ENCODE measurements at places on chromosomes 2 and 18.

GRCh38 chr2:76075126-76075525 is 364.4 kb upstream of the GCFC2 start:
- DNase-seq, result no peak

DNA sequence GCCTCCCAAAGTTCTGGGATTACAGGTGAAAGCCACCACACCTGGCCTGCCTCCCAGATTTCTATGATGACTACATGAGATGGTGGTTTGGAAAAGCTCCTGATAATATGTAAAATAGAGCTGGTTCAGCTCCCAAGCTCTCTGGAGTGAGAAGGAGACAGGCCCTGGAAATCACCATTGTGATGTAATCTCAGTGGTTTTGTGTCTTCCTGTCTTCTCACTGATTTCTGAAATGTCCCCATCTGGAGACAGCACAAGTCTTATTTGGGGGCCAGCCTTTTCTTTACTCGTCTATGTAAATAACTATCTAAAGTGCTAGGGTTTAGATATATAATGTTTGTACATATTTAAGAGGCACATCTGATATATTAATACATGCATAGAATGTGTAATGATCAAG is 64.0 kb downstream of the CCNT2 start:
- no peak for DNase-seq

DNA sequence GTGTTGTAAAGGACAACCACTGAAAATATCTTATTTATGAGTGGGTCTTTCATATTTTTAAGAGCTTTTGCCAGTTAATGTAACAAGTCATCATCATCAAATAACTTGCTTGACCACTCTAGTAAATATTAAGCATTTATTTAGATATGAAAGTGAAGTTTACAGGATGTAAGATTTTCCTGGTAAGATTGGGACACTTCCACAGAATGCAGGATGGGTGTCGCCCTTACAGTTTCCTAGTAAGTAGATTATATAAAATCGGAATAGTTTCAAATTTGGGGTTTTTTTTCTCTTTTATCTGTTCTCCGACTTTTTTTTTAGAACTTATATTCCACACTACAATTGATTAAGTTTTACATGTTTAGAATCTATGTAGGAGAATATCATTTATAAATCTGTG is 14.8 kb upstream of the SLC40A1 start:
- DNase-seq, result no peak

- no peak for DNase-seq
These were observed 30.5 kb downstream of the ANO7 start for GRCh38 chr2:241219030-241219382.

DNA sequence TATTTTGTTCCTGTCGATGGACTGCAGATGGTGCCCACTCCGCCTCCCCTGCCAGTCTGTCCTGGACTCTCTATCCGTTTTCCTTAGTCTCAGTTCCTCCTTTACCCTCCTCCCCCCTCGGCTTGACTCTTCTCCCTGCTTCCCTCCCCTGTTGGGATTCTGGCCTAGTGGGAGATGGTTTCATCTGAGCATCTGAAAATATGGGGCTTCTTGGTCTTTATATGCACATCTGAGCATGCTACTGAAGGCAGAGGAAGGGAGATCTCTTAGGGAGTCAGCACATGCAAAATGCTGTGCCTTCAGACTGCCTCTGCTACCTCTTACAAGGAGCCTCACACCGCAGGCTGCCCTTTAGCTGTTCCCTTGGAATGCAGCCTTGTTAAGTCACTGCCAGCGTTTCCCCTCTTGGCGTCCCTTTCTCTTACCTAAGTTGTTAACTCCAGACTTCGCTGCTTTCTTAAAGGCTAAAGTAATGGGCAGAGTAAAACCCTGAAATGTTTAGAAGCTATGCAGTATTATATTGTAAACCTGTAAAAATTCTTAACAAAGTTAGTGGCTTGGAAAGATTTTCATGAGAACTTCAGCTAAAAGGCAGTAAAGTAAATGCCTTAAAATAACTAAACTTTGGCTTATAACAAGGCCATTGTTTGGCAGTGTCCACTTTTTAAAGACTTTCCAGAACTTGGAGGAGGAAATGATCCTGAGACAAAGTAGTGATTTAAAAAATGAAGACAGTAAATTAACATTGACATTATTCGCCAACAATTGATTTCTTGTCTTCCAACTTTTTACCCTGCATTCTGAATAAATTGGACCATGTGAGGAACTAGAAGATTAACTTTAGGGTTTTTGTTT is 49.8 kb downstream of the LDLRAD4 start:
- no peak for DNase-seq

DNA sequence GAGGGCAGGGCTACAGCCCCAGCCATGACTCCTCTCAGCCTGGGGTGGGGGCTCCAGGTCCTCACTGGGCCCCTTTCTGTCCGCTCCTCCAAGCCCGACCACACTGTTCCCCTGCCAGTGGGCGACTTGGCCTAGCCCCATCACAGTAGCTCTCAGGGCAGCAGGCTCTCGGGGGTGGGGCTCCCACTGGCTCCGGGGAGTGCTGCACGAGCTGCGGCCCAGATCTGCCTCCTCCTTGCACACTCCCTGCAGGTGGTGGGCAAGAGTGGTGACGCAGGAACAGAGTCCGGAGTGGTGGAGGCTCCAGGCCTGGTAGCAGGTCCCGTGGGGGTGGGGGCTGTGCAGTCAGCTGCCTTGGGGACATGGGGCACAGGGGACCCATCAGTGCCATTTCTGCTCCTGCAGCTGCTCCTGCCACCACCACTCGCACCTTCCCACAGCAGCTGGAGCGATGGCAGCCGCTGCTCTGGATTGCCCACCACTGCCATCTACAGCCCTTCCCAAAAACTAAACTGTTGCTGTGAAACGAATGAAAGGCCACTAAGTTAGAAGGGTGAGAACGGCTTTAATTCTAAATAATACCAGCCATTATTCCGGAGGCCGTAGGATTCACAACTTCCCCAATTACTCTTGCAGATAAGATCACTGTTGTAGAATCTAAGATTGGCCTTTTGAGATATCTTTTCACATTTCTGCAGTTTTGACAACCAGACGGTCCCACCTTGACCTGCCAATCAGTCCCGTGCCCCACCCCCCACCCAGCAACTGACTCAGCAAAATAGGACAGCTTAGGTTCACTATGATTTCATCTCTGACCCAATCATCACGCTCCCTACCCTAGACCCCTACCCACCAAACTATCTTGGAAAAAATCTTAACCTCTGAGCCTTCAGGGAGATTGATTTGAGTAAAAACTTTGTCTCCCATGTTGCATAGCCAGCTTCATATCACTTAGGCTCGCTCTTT is 530.2 kb downstream of the DCC start:
- no peak for DNase-seq

DNA sequence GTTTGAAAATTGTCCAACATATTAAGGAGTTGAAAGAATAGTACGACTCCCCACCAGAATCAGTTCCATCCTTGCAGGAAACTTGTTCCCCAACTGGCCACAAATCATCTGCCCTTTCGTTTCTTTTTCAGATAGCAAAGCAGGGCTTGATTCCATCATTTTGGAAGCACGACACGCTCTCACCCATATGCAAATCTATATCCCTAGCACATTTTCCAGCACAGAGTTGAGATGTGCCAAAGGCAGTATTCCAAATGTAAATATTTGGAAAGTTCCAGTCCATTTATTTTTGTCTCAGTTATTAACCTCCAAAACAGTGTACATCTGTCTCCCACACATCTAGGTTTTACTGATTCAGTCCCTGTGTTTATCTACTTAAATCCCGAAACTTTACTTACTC is 128.8 kb upstream of the BCL2L11 start:
- no peak for DNase-seq

GRCh38 chr2:203649176-203649814 is 57.1 kb upstream of the CD28 start:
- DNase-seq, result no peak

DNA sequence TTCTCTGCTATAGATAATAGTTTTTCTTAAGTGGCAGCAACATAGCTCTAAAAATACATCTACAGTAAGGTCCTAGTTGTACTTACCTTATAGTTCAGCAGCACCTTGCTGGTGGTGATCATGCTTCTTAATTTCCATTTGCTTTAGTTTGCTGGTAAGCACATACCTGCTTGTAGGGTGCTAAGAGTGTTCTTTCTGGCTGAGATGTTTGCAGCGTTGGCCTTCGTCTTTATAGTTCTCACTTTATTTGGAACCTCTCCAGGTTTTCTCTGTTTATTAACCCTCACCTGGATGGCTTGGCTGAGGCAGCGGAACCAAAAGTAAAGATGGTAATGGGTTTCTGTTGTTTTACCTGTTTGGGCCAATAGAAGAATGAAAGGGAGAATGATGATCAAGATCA is 123.6 kb upstream of the EFEMP1 start:
- DNase-seq, result no peak

- DNase-seq, result no peak
These were observed 4.3 kb downstream of the ITGAV start for GRCh38 chr2:186594001-186594722.

DNA sequence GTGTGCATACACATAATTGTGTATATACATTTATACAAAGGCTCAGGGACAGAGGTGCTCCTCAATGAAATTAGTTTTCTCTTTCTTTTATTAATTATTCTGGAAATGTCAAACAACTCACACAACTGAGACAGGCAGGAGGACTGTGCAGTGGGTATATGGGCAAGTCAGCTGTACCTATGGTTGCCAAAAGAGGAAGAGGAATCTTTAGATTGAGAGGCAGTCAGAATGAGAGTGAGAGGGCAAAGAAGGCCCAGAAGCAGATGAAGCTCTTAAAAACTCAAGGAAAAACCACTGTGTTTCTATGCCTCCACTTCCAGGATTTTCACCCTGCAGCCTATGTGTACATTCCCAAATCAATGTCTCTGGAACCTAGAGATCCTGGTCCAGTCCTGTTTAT is 79.1 kb downstream of the CACNB4 start:
- DNase-seq, result no peak

- DNase-seq, result no peak
These were observed 3.5 kb downstream of the CWC22 start for GRCh38 chr2:180003559-180003958.

GRCh38 chr2:73933194-73933593 is 6.5 kb downstream of the DGUOK start:
- no peak for DNase-seq

DNA sequence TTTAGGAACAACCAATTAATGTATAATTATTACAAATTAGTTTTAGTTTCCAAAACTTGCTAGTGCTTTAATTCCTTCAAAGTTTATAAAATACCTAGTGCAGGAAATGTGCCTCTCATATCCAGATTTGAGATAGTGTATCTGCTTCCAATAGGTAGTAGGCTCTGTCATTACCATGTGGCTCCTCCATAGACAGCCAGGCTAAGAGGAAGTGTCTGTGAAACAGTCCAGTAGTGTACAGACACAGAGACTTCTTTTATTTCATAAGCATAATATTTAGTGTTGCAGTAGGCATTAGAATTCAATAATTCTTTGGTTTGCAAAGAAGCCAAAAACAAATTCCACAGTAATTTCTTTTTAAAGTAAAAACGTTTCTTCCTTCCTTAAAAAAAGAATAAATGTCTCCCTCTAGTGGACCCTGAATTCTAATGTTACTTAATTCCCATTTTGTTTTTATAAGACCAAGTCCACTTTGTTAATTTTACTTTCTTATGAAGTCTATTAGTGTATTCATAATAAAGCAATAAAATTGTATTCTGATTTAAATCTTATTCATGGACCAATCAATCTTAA is 101.2 kb downstream of the NEB start:
- DNase-seq, result no peak

- no peak for DNase-seq
These were observed 11.8 kb upstream of the GPR17 start for GRCh38 chr2:127634066-127634617.

DNA sequence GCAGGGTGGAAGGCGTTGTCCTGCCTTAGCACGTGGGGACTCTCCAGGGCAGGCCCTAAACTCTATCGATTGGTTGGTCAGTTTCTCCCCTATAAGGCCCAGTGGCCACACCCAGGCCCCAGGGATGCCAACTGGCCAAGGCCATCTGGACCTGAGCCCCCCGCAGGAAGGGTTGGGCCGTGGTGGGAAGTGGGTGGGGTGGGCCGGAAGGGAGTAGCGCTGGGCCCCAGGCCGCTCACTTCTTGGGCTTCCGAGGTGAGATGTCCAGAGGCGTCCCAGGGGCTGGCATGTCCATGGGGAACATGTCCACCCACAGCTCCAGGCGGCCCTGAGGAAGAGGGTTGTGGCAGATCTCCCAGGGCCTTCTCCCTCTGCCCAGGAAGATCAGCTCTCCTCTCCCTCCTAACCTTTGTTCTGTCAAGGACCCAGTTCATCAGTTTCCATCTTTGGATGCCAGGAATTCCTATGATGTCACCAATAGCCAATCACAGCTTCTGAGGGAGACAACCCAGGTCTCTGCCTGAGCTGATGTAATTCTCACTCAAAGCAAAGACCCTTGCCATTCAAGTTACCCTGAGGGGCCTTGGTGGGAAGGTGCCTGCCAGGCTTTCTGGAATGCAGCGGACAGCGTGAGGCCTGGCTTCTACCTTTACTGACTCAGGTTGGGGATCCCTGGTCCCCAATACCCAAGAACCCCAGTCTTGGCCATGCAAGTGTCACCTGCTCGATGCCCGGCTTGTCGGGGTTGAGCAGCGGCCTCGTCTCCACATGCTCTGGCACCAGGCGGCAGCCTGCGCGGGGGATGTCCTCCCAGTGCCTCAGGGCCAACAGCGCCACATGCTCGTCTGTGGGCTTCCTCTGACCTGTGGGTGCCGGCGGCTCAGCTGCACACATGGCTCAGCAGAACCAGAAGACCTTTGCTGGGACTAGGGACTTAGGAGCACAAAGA is 14.4 kb downstream of the OTOF start:
- no peak for DNase-seq

DNA sequence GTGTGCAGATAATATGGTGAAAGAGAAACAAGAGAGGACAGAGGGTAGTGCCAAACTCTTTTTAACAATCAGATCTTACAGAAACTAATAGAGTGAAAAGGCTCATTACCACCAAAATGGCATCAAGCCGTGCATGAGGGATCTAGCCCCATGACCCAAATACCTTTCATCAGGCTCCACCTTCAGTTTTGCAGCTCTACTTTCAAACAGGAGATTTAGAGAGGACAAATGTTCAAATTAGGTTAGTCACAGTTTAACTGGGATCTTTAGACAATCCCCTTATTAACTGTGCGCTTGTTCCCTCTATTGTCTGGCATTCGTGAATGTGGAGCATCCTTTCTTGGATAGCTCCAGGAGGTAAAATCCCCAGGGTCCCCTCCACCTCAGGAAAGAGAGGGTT is 1209.3 kb upstream of the CHAC2 start:
- no peak for DNase-seq

DNA sequence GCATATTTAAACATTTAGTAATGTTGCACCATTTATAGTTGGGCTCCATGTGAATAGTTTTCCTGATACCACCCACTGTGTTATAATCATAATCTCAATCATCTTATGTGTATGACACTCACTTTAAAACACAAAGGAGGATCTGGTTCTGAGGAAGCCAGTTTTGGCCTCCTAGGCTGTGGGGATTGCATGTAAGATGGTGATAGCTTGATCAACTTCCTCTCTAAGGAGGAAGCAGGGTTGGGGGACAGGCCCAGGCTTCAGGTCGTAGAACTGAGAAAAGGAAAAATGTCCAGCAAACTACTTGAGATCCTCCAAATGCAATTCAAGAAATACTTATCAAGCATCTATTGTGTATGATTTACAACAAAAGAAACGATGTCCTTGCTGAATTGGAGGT is 4.9 kb upstream of the PPM1B start:
- DNase-seq, result no peak
